ENCODE measurements at places on chromosomes 16 and 17. TPM values are rescaled to one million over a fixed set of nuclear protein-coding genes. Genes with fewer than 3 reads are reported as not detected.

- no peak for DNase-seq
Measured at GRCh38 chr16:48629531-48629930, 19.6 kb upstream of the N4BP1 start.

NUFIP2 gene
- total RNA-seq = 71.4 TPM

DNA sequence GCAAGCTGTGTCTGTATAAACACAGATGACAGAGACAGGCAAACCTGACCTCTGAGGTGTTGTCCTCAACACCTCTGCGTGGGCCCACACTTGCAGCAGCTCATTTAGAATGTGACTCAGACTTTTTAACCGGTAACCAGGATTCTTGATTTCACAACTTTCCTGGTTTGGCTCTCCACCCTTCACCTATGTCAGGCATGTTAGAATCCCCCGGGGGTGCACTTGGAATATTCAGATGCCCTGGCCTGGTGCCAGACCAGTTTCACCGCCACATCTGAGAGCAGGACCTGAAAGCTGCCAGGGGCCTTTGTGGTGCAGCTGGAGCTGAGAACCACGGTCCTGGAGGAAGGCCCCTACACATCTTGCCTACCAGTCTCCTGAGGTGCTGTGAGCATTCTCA lies 4.8 kb downstream of the DHODH start:
- no peak for DNase-seq

DNA sequence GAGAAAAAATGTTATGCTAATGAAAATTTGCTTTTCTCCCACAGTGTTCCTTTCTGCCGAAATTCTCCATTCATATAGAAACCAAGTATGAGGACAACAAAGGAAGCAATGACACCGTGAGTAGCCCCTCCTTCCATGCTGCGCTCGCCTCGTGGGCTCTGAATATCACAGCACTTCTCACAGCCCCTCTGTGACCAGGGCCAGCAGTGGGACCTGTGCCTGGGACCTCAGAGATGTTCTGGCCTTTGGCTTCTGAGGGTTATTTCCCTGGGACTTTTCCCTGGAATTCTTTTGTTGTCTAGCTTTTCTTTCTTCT lies 139.6 kb upstream of the NOL11 start:
- DNase-seq = no peak

DNA sequence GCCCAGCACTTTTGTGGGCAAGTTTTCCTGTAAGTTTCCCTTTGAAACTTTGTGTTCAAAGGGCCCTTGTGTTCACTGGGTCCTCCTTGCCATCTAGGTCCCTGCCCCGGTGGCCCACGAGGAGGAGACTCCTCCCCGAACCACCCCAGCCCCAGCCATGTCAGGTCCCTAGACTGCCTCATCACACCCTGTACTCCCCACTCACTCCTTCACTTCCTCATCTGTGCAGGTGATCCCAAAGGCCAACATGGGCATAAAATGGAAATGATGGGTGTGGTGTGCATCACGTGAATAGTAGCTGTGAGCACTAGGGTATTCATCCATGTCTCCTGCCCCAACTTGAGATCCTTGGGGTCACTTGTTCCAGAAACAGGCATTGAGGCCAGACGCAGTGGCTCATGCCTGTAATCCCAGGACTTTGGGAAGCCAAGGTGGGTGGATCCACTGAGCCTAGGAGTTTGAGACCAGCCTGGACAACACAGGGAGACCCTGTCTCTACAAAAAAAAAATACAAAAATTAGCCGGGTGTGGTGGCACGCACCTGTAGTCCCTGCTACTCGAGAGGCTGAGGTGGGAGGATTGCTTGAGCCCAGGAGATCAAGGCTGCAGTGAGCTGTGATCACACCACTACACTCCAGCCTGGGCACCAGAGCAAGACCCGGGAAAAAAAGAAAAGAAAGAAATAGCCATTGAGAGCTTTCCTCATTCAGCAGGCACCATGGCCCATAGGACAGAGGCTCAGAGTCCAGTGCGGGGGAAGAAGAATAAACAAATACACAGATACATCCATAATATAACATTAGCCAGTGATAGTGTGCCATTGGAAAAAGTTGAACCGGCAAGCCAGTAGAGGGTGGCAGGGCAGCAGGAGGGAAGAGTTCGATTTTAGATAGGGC lies 74.5 kb downstream of the KATNIP start:
- DNase-seq = no peak

- DNase-seq = no peak
Measured at GRCh38 chr17:69962436-69962995, 112.5 kb upstream of the KCNJ16 start.

DNA sequence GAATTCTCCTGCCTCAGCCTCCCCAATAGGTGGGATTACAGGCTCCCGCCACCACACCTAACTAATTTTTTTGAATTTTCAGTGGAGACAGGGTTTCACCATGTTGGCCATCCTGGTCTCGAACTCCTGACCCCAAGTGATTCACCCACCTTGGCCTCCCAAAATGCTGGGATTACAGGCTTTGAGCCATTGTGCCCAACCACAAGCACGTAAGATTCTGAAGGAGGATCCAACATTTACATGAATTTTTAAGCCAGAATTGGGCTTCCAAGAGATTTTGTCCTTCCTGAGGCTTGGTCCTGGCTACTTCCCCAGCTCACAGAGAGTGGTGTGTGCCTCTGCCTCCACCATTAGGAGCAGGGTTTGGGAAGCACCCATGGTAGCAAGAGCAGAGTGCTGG lies 11.1 kb downstream of the G6PC3 start:
- no peak for DNase-seq

ATXN7L3 gene
- 20.0 TPM for total RNA-seq

DNA sequence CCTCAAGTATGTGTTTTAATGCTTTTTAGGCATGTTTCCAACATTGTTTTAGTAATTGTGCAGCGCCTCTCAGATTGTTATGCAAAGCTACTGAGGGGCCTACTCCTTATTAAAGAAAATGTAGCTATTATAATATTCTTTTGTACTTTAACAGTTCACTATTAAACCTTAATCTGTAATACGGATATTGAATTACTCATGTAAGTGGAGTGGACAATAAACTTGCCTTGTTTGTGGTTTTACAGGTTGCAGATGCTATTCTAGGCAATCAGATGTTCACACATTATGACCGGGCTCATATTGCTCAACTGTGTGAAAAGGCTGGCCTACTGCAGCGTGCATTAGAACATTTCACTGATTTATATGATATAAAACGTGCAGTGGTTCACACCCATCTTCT lies 41.0 kb downstream of the PTRH2 start:
- no peak for DNase-seq

GRCh38 chr17:29677221-29677791 lies 54.6 kb upstream of the CORO6 start:
- DNase-seq = no peak

GRCh38 chr17:5527601-5528250 lies 41.4 kb downstream of the MIS12 start:
- DNase-seq = no peak

GRCh38 chr17:73989671-73990070 lies 213.8 kb upstream of the RPL38 start:
- DNase-seq = no peak

CHST6 gene
- 1.7 TPM for total RNA-seq

TBC1D3 gene
- not detected for total RNA-seq

FGF11 gene
- total RNA-seq = 2.1 TPM

DNA sequence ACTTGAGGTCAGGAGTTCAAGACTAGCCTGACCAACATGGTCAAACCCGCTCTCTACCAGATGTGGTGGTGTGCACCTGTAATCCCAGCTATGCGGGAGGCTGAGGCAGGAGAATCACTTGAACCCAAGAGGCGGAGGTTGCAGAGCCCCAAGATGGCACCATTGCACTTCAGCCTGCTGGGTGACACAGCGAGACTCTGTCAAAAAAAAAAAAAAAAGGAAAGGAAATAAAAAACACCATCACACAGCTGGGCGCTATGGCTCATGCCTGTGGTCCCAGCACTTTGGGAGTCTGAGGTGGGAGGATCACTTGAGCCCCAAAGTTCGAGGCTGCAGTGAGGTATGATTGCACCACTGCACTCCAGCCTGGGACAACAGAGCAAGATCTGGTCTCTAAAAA lies 13.3 kb upstream of the SBK1 start:
- no peak for DNase-seq

TBC1D3C gene
- 1.0 TPM for total RNA-seq

DNA sequence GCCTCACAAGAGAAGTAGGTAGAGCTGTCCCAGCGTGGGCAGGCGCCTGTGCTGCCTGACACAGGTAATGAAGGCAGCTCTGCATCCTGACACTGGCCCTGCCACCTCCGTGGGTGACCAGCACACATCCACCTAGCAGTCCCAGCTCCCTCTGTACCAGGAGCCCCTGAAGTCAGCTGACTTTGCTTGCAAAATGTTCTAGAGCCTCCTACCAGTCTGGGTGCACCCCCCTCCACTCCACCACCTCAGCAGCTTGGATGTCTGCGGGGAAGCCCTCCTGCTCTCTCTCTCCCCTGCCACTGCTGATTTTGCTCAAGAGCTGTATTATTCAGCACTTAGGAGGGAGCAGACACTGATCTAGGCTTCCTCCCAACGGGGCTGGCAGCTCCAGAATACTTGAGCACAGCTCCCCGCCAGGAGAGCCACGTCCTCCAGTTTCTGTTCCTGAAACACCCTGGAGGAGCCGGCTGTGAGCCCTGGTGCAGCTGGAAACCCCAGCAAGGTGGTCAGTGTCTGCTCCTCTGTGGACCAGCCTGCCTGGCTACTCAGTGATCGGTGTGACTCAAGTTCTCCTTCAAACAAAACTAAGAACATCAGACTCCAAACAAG lies 1.0 kb downstream of the RNF166 start:
- DNase-seq = no peak

Measured in urinary bladder (tissue), 4 donors.